WTC11 (cell line): ENCODE measurements at places on chromosomes 5 and 9. TPM values are rescaled to one million over a fixed set of nuclear protein-coding genes. Genes with fewer than 3 reads are reported as not detected.

The SEC16A gene
- 52.1 to 70.9 TPM (median 52.3 TPM) in 3 replicates for total RNA-seq

The ABHD17B gene
- total RNA-seq, result 55.0 to 59.9 TPM (median 56.6 TPM) in 3 replicates

DNA sequence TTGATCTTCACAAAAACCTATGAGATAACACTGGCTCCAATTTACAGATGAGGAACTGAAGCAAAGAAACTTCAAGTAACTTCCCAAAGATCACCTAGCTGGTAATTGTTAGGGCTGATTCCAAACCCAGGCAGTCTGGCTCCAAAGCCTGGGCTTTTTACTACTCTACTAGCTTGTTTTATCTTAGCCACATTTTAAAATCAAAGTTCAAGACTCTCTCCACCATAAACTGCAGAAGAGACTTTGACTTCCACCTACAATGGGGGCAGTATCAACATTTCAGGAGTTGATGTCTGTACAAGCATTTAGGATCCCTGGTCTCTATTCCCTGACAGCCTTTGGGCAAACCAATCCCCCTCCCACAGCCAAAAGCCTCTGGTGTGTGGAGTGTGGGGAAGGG, 33.8 kb downstream of the LHFPL2 start:
- no peak overlapping the region for H3K4me3 ChIP-seq
- H3K4me1 ChIP-seq, result peaks cover 30% of the 10 kb centered on the region
- H3K27me3 ChIP-seq, result no peaks in the 10 kb centered on the region
- no peak for DNase-seq
- H3K36me3 ChIP-seq, result peaks cover 28% of the 10 kb centered on the region
- 0 out of 2 replicates have a peak overlapping the region, but pooled peaks have one; percentile 2 for H3K27ac ChIP-seq

GRCh38 chr5:146284016-146284415, 54.6 kb upstream of the POU4F3 start:
- no peak overlapping the region for H3K27ac ChIP-seq
- no peaks in the 10 kb centered on the region for H3K4me1 ChIP-seq
- no peak overlapping the region for H3K4me3 ChIP-seq
- H3K27me3 ChIP-seq, result no peaks in the 10 kb centered on the region
- DNase-seq, result no peak

DNA sequence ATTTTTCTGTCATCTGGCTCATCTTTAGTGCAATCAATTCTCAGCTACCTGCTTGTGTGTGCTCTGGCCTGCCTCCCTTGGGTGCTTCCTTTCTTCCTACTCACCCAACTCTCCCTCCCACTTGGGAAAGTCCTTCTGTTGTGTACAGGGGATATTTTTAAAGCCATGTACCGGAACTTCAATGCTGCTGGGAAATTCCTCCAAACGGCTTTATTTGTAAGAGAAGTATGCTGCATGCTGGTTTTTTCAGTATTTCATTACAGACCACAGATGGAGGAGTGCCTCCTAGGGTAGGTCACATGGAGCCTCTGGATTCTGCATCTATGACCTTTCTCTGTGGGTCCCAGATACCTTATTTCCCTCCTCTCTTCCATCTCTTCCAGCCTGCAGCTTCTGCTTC, 5.4 kb upstream of the HMHB1 start:
- no peak for DNase-seq
- no peak overlapping the region for H3K4me3 ChIP-seq
- H3K4me1 ChIP-seq, result no peaks in the 10 kb centered on the region
- no peaks in the 10 kb centered on the region; the same call in 1 of the 2 replicates for H3K27me3 ChIP-seq

The CDO1 gene
- total RNA-seq, result 13.2 to 22.7 TPM (median 20.0 TPM) in 3 replicates

GRCh38 chr5:72692231-72692637, 124.2 kb upstream of the TNPO1 start:
- no peaks in the 10 kb centered on the region for H3K27me3 ChIP-seq
- no peaks in the 10 kb centered on the region for H3K36me3 ChIP-seq
- H3K27ac ChIP-seq, result no peak overlapping the region
- no peak for DNase-seq
- H3K4me3 ChIP-seq, result no peak overlapping the region

- DNase-seq, result no peak
- H3K4me1 ChIP-seq, result no peaks in the 10 kb centered on the region
- H3K27ac ChIP-seq, result no peak overlapping the region; the same call in 1 of the 2 replicates
- H3K4me3 ChIP-seq, result no peak overlapping the region
- H3K36me3 ChIP-seq, result no peaks in the 10 kb centered on the region
Observed at GRCh38 chr5:133494923-133495246, 117.5 kb downstream of the FSTL4 start.

The ZNF354C gene
- 7.9 to 8.9 TPM (median 8.9 TPM) in 3 replicates for total RNA-seq

GRCh38 chr5:56585461-56585860, 229.9 kb upstream of the MAP3K1 start:
- no peak overlapping the region for H3K4me3 ChIP-seq
- H3K4me1 ChIP-seq, result peaks cover 7% of the 10 kb centered on the region
- no peak overlapping the region for H3K27ac ChIP-seq
- DNase-seq, result no peak

DNA sequence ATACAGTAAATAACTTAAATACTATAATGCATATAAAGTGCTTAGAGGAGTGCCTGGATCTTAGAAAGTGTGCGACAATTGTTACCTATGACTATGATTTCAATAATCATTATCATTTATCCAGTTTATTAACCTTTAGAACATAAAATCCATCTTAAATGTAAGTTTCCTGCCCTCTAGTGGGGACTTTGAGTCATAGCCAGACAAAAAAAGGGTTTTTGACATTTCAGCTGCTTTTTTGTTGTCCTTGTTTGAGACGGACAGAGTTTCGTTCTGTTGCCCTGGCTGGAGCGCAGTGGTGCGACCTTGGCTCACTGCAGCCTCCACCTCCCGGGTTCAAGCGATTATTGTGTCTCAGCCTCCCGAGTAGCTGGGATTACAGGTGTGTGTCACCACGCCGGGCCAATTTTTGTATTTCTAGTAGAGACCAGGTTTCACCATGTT, 9.7 kb upstream of the C9orf152 start:
- H3K4me1 ChIP-seq, result no peaks in the 10 kb centered on the region
- H3K4me3 ChIP-seq, result no peak overlapping the region
- no peak for DNase-seq
- no peaks in the 10 kb centered on the region for H3K36me3 ChIP-seq
- peak overlapping the region; percentile 76 for H3K27ac ChIP-seq
- H3K27me3 ChIP-seq, result no peaks in the 10 kb centered on the region

DNA sequence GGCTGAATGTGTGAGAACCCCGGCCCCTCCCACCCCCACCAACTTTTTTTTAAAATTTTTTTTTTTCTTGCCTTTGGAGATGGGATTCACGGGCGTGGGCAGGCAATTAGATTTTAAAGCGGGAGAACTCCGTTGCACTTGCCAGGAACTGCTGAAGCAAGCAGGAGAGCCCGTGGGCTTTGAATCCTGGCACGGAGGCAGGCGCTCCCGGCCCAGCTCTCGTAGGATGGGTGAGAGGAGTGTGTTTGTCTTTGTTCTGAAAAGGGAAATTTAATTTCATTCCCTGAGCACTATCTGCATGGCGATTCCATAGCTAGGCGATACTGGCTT, 54.3 kb upstream of the BOD1 start:
- peaks cover 61% of the 10 kb centered on the region for H3K36me3 ChIP-seq
- DNase-seq, result no peak
- H3K4me1 ChIP-seq, result peaks cover 65% of the 10 kb centered on the region
- peak overlapping the region; percentile 48 for H3K27ac ChIP-seq
- H3K4me3 ChIP-seq, result peak overlapping the region; percentile 13; the same call in 1 of the 2 replicates

The GARNL3 gene
- total RNA-seq, result 17.8 to 22.4 TPM (median 20.3 TPM) in 3 replicates

- DNase-seq, result no peak
- H3K4me1 ChIP-seq, result peaks cover 25% of the 10 kb centered on the region
- H3K4me3 ChIP-seq, result no peak overlapping the region
- peaks cover 3% of the 10 kb centered on the region; the same call in 1 of the 2 replicates for H3K27me3 ChIP-seq
- H3K27ac ChIP-seq, result no peak overlapping the region
Observed at GRCh38 chr9:38091310-38092199, 22.5 kb upstream of the SHB start.

The ARSI gene
- 5.9 to 6.9 TPM (median 6.6 TPM) in 3 replicates for total RNA-seq

The DDX4 gene
- 0.23 to 0.32 TPM in 2 of 3 replicates, not detected in the other for total RNA-seq

The SV2C gene
- 0.05 to 0.09 TPM (median 0.07 TPM) in 3 replicates for total RNA-seq

DNA sequence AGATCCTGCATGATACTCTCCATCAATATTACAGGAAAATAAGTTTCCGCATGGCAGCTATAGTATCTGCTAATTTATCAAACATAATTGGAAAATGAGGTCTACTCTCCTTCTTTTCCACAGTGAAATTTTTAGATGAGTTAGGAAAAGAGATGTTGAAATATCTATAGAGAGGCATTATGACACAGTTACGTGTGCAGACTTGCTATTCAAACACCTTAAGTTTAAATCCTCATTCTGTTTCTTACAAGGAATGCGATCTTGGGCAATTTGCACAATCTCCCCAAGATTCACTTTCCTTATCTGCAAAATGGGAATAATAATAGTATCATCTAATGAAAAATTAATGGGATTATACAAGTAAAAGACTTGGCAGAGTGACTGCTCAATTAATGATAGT, 91.7 kb upstream of the SLCO6A1 start:
- DNase-seq, result no peak
- peaks cover 10% of the 10 kb centered on the region for H3K27me3 ChIP-seq
- no peak overlapping the region for H3K4me3 ChIP-seq

The PCDHGB2 gene
- 4.1 to 5.5 TPM (median 5.2 TPM) in 3 replicates for total RNA-seq

- no peaks in the 10 kb centered on the region for H3K4me1 ChIP-seq
- DNase-seq, result no peak
- peaks cover 6% of the 10 kb centered on the region; the same call in 1 of the 2 replicates for H3K36me3 ChIP-seq
- no peak overlapping the region for H3K27ac ChIP-seq
- H3K4me3 ChIP-seq, result no peak overlapping the region
- peaks cover 70% of the 10 kb centered on the region for H3K27me3 ChIP-seq
Observed at GRCh38 chr9:136204145-136204805, 653 bp downstream of the LHX3 start.

DNA sequence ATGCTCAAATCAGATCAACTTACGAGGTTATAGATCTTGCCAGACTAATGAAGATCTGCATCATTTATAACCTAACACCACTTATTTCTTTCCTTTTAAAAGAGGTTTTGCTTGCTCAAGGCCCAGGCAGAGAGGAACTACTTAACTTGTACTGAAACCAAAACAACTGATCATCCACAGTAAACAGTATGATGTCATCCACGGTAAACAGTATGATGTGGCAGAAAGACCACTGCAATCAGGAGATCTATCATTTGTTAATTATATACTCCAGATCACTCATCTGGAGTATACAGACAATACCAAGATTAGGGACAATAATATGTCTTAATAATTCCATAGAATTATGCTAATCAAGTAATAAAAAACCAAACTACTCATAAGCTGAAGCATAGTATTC, 116.8 kb downstream of the ADAMTS6 start:
- H3K27me3 ChIP-seq, result no peaks in the 10 kb centered on the region
- no peak overlapping the region for H3K4me3 ChIP-seq
- no peak for DNase-seq
- peak overlapping the region; percentile 41; the same call in 1 of the 2 replicates for H3K27ac ChIP-seq

DNA sequence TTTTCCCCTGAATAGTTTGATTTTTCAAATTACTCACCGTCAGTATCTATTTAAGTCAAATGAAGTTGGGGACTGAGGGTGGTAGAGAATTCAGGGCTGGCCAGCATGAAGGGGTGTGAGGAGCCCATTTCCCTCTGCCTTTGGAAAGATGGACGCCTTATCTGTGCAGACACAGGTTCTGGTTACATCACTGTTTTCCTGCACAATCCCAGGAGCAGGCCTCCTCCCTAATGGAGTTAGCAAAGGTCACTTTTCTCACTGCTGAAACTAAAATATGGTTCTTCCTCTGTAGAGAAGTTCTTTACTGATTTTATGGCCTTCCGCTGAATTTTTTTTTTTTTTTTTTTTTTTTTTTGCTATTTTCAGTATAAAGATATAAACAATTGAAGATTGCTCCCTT, 69.1 kb downstream of the FOXD1 start:
- no peak overlapping the region for H3K4me3 ChIP-seq
- peaks cover 18% of the 10 kb centered on the region for H3K4me1 ChIP-seq
- DNase-seq, result no peak
- H3K27me3 ChIP-seq, result peaks cover 63% of the 10 kb centered on the region

DNA sequence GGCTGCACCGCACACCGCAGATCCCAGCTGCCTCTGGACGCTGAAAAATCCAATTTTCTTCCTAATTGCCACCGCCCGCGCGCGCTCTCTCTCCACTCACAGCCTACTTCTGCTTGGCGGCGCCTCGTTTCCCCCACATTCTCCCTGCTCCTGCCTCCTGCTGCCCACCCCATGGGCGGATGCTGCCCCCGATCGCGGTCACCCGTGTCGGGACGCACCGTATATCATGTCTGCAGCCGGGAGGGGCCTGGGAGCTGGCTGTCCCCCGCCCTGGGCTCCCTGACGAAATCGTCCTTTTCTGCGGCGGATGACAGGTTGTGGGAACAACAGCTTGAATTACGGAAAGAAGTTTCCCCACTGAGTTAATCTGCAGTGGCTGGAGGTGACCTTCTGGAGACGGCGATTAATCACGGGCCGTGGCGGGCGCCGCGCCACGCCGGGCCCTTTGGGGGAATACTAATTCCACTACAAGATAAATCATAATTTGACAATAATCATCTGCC, 36.3 kb upstream of the PSD2 start:
- no peak for DNase-seq
- peaks cover 81% of the 10 kb centered on the region for H3K27me3 ChIP-seq
- H3K27ac ChIP-seq, result no peak overlapping the region
- no peaks in the 10 kb centered on the region for H3K36me3 ChIP-seq

DNA sequence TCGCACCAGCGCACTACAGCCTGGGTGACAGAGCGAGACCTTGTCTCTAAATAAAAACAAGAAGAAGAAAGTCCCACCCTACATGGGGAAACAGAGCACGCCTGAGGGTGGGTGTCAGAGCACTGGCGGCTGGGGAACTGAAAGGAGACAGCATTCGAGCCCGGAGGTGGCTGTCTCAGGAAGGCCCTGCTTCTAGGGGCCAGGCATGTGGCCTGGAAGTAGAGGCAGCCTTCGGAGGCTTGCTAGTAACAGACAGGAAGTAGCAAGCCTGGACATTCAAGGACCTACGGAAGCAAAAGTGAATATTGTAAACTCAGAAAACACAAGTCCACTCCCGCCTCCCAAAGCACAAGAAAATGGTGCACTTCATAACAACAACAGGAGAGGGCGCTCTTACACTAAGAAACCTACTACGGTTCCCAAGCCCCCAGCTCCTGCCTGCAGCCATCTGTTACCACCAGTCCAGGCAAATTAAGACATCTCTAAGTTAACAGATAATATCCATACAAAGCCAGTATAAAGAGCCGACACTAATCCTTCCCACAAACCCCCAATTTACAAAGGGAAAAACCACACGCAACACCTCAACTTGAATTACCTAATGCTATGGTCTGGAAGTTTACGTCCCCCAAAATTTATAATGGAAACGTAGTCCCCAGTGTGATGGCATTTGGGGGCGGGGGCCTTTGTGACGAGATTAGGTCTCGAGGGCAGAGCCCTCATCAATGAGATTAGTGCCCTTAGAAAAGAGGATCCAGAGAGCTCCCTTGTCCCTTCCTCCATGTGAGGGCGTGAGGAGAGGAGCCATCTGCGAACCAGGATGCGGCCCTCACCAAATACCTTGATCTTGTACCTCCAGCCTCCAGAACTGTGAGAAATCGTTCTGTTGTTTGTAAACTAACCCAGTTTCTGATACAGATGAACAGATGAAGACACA, 7.7 kb downstream of the RASGEF1C start:
- peaks cover 2% of the 10 kb centered on the region; the same call in 1 of the 2 replicates for H3K4me1 ChIP-seq
- no peaks in the 10 kb centered on the region for H3K27me3 ChIP-seq
- H3K36me3 ChIP-seq, result no peaks in the 10 kb centered on the region
- peak; percentile 83 for DNase-seq
- no peak overlapping the region for H3K27ac ChIP-seq

The RASA1 gene
- 31.0 to 32.1 TPM (median 32.0 TPM) in 3 replicates for total RNA-seq
